ENCODE measurements at places on chromosomes 2 and 18. TPM values are rescaled to one million over a fixed set of nuclear protein-coding genes. Genes with fewer than 3 reads are reported as not detected.

PLCL1 gene
- total RNA-seq: 0.64 TPM

THSD7B gene
- 0.32 TPM for total RNA-seq

C1QL2 gene
- total RNA-seq: not detected

SPEG gene
- total RNA-seq: 48.8 TPM

GRCh38 chr2:47218066-47218581, 63.0 kb upstream of the STPG4 start:
- DNase-seq: peak; percentile 85

GRCh38 chr2:157874997-157875640, 1.0 kb downstream of the ACVR1 start:
- DNase-seq: peak; percentile 90

DNA sequence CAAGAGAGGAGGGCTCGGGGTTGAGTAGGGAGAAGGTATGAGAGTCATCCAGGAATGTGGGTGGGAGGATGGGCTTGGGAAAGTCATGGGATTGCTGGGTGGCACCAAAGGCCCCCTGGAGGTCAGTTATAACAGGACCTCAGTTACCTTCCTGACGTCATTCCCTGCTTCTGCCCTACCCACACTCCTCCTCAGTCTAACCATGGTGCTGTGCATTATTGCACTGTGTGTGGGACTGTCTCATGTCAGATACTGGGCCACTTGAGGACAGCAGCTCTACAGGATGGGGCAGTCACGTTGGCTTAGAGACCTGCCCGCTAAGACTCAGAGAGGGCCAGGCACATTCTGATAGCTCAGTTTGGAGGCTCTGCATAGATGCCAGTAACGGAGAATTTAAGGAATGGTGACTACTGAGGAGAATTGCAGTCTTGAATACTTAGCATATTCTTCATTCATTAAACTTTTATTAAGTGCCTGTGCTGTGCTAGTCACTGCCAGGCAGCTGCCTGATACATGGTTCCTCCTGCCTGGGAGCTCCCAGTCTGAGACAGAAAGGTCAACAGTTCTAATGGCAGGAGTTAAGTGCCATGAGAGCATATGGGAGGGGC, 90.5 kb downstream of the LAMA3 start:
- DNase-seq: peak; percentile 40

GRCh38 chr2:195732574-195732973, 75.5 kb downstream of the SLC39A10 start:
- DNase-seq: peak; percentile 28

Measured in fibroblast of villous mesenchyme (primary cell).